ENCODE measurements at places on chromosomes 2 and 18.
A peak's percentile ranks its signal among the peaks of the same experiment; 100 is the strongest.

DNA sequence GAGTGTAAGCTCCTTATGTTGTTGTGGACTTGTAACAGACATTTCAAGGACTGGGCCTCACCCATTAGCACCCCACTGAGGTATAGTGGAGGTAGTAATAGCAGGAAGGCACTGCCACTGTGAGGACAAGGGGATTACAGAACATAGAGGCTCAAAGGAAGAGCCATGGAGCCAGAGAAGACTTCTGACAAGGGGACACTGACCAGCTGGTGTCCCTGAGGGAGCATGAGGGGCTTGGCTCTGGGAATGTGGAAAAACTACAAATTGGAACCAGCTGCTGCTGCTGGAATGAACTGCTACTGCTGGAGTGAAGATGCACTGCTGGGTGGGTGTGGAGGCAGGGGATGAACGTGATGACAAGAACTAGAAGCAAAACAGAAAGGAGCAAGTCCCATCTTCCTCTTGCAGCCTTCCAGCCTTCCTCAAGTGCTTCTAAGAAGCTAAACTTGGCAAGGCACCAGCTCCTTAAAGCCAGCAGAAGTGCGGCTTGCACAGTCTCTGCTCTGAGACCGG lies 167.3 kb upstream of the NOSTRIN start:
- DNase-seq: no peak

GRCh38 chr18:35526495-35527059 lies 28.8 kb upstream of the INO80C start:
- DNase-seq: no peak

DNA sequence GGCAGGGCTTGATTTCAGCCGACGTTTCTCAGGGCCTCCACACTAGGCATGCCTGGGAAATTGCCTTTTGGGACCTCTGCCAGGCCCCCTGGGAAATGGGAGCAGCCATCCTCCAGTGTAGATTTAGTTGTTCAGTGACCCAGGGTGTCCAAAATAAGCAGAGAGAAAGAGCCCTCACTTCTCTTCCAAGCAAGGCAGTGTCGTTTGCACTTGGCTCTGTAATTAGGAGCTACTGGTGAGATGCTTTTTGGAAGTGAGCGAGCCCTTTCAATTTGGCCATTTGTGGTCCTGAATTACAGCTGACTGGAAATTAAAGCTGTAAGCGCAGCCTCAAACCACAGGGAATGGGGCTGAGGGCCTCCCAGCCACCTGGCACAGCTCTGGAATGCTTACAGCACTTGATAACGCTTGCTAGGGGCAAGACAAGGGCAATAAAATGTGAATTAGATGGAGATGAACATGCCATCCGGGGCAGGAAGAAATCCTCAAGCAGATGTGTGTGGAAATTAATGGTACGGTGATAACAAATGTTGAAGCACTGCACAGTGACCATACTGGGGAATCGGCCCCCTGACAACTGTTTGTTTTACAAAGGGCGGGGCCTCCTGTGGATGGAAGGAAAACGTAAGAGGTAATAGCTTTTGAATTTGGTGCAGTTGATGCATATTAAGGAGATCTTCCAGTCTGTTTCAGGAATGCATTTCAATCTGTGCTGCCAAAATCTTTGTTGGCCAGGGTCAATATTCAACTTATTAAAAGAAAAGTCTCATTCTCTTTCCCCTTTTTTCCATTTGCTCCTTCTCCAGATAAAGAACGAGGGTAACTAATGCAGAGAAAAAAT lies 173.1 kb downstream of the UXS1 start:
- no peak for DNase-seq

- DNase-seq: no peak
These were observed 3.8 kb upstream of the ANKRD23 start for GRCh38 chr2:96847586-96847985.

DNA sequence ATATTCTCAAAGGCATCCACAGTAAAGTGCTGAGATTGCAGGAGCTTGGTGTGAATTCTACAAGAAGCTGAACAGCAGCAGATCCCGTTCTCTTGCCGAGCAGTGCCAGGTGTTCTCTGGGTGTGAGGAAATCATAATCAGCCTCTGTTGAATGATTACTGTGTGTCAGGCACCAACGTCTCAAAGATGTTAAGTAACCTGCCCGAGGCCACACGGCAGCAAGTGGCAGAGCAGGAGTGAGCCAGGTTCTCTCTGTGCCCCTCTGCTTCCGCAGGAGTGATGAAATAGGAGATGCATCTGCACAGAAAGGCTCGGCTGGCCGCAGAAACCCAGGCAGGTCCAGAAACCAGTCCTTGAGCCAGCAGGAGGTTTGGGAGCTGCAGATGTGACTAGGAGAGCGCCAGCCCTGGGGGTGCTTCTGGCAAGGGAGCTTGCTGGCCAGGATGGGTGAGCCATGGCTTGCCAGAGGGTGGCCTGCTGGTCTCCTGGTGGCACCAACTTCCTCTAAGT lies 68.4 kb downstream of the COPS7B start:
- DNase-seq: no peak

GRCh38 chr2:164617466-164617865 lies 3.8 kb downstream of the GRB14 start:
- DNase-seq: no peak

GRCh38 chr18:9787712-9788111 lies 79.6 kb downstream of the RAB31 start:
- no peak for DNase-seq

GRCh38 chr2:181970160-181970794 lies 15.4 kb upstream of the PPP1R1C start:
- DNase-seq: no peak

DNA sequence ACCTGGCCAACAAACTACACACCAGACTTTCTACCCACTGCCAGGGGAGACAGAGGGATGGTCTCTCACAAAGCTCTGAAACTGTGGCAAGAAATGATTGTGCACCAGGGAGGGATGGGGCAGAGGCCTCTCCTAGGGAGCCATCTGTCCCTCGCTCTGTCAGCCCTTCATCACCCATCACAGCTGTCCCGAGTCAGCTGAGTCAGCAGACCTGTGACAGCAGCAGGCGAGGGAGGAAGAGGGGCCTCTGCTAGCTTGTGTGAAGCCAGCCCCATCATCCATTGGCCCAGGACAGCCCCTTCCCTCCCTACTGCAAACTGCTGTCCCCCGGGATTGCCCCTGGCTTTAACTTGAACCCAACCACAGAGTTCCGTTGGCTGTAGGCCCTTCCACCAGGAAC lies 5.0 kb downstream of the SH2D6 start:
- DNase-seq: no peak

- no peak for DNase-seq
These were observed 24.6 kb upstream of the ACVR1 start for GRCh38 chr2:157900684-157901083.

DNA sequence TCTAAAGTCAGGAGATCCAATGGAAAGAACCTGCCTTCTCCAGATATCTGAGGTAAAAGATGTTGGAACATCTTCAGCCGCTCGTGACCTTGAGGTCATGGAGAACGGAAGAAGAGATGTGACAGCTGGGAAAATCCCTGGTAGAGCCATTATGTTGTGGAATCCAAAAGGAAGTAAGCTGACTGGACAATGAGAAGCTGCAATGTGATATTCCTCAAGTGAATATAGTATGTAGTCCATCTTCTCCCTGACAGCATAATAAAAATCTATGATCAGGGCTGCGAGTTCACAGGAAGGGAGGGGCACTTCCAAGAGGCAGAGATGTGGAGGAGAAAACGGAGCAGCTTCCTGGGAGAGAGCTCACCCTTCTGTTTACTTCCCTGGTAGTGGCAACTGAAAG lies 201.0 kb upstream of the SP5 start:
- DNase-seq: no peak

GRCh38 chr2:14634489-14635390 lies 2.2 kb downstream of the LRATD1 start:
- DNase-seq: peak; percentile 28

- DNase-seq: no peak
These were observed 971.0 kb upstream of the CDH2 start for GRCh38 chr18:29147944-29148343.

- DNase-seq: no peak
These were observed 155.4 kb downstream of the ASB1 start for GRCh38 chr2:238582159-238582558.

DNA sequence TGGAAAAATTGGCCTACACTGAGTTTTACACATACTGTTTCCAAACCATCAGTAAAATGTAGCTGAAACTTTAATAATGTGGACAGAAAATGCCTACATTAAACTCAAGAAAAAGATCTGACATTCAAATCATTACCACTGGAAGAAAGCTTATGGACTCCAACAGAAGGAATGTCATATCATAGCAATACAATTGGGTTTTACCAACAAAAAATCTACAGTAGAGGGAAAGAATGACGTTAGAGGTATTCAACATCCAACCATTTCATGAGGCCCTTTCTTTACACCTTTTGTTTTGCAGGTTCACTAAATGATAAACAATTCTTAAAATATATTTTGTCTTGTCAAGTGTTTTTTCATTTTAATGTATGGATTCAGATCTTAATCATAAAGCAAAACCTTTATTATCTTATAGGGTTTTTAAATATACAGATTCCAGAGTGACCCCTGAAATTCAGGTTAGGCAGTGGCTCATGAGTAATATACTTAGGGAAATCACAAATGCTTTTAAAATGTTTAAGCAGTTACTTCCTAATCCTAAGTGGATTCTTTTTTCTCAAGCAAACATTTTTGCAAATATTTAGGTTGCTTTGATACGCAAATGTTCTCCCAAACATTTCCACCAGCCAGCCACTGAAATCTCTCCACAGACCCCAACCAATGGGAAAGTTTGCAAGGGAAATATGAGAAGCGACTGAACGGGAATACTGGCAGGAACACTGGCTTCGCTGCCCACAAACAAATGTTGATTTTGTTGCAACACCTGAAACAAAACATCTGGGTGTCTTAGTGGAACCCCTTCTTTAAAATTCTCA lies 168.7 kb downstream of the TCF4 start:
- no peak for DNase-seq

DNA sequence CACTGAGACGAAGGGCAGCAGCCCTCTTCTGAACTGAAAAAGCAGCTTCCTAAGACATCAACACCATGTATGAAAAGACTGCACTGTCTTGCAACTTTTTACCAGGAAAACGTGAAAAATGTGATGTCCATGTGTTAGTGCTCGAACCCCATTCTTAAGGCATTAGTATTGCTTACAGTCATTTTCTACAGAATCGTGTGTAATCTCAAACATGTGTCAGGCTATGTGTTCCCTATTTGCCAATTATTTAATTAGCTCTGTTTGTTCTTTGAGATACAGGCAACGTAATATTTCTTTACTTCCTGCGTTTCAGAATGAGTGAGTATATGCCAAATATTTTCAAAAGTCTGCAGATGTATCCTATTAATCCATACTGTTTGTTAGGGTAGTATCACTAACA lies 307.7 kb upstream of the CCDC68 start:
- no peak for DNase-seq

- DNase-seq: no peak
These were observed 43.7 kb upstream of the APCDD1 start for GRCh38 chr18:10410472-10411308.

DNA sequence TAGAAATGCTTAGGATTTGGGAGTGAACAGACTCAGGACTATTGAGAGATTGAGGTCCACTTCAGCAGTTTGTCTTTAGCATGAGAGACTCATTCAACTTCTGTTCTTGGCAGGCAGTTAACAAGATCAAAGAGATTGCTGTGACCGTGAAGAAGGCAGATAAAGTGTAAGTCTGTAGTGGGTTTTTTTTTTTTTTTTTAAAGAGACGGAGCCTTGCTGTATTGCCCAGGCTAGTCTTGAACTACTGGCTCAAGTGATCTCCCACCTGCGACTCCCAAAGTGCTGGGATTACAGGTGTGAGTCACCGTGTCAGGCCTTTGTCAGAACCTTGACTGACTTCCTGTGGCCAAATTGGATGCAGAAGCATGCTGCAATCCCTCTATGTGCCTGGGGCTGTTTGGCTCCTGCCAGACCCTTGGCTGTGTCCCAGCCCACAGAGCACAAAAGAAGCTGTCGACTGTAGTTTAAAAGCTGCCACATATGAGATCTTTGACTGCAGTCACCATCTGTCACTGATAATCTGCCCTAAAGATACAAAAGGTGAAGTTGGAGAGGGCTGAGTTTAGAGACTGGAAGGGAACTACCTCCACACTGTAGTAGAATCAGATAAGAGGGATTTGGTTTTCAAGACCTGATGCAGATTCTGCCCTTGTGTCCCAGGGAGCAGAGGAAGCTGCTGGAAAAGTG lies 9.9 kb downstream of the CCT7 start:
- DNase-seq: no peak

GRCh38 chr2:49029406-49029805 lies 124.9 kb downstream of the FSHR start:
- no peak for DNase-seq

DNA sequence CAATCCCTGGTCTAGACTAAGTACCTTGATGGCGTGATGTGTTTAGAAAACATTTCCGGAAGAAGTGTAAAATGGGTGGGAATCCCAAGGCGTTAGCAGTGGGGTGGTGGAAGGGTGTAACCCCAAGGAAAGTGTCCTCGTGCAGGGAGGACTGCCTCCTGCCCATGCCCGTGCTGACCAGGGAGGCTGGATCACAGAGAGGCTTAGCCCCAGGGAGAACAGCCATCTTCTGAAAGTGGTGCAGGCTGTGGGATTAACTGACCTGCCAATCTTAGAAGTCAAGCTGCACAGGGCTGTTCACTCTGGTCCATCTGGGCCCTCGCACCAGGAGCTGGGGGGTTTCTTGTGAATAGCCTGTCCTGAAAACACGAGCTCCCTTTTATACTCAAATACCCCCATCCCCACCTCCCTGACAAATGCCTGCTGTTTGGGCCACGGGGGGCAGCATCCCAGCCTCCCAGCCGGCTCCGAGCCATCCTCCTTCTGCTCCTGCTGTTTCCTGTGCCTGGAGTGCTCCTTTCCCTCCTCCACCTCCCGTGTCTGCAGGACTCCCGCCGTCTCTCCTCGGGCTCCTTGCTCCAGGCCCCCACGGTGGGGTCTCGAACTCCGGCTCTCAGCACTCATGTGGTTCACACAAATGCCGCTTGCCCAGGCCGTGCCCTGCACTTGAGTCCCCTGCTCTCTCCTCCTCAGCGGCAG lies 52.1 kb upstream of the PXDN start:
- DNase-seq: no peak

GRCh38 chr2:143420313-143420712 lies 291.1 kb downstream of the ARHGAP15 start:
- no peak for DNase-seq

- no peak for DNase-seq
These were observed 93.4 kb downstream of the CALCRL start for GRCh38 chr2:187354661-187355060.

DNA sequence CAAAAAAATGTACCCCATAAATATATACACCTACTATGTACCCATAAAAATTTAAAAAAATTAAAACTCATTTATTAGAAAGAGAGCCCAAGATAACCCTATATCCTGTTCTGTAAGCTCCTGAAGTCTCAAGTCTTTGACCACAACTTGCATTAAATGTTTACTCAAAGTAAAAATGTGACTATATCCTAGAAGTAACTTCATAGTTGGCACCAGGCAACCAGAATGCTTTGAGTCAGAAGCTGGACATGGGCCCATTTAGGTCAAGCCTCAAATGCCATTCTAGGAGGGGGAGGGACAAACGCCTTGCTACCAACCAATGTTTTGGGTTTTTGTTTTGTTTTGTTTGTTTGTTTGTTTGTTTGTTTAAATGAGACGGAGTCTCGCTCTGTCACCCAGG lies 9.3 kb upstream of the TBC1D8 start:
- no peak for DNase-seq
